ENCODE measurements at places on chromosomes 12 and 14.

GRCh38 chr12:130576371-130576816, 139.7 kb downstream of the RIMBP2 start:
- DNase-seq: no peak

DNA sequence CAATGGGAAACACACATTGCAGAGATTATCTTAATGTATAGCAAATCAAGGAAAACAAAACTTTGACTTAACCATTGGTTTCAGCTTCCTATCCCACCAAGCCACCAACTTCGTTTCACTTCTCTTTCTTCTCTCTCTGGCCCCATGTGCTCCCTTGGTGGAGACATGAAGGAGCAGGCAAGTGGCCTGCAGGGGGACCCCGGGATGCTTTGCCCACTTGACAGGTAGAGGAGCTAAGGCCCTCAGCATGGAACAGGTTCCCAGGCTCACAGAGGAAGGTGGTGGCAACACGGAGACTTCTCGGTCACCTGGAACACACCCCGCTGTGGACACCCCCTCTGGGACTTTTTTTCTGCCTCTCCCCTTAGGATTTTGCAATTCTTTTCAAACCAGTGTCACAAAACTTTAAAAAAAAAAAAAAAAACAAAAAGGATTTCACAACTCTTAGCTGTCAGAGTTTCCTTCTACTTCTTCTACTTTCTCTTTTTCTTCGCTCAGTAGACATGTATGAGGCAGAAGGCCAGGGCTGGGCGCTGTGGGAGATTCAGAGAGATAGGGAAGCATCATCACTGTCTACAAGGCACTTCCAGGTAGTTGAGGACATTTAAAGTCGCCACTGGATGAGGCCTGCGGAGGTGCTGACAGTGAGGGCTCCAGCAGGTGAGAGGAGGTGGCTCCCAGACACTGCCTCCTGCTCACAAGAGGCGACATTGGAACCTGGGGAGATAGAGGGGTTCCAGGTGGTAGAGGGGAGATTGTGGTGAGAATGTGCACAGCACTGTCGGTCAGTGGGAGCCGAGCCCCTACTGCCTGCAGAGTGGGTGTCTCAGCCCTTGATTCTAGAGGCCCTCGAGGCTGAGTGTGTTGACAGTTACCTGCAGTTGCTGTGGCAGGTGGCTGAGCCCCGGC, 119.6 kb downstream of the GCH1 start:
- DNase-seq: peak; percentile 19

- no peak for DNase-seq
Observed at GRCh38 chr14:75424496-75424895, 3.3 kb upstream of the JDP2 start.

- no peak for DNase-seq
Observed at GRCh38 chr12:111182382-111182781, 186.5 kb downstream of the PHETA1 start.

- DNase-seq: peak; percentile 94
Observed at GRCh38 chr14:32457213-32457920, 128.3 kb downstream of the AKAP6 start.

- no peak for DNase-seq
Observed at GRCh38 chr12:66129934-66130266, 650 bp downstream of the LLPH start.

GRCh38 chr14:88009486-88009885, 4.6 kb downstream of the GPR65 start:
- DNase-seq: no peak

GRCh38 chr12:68470664-68471328, 138.6 kb upstream of the MDM1 start:
- DNase-seq: no peak

DNA sequence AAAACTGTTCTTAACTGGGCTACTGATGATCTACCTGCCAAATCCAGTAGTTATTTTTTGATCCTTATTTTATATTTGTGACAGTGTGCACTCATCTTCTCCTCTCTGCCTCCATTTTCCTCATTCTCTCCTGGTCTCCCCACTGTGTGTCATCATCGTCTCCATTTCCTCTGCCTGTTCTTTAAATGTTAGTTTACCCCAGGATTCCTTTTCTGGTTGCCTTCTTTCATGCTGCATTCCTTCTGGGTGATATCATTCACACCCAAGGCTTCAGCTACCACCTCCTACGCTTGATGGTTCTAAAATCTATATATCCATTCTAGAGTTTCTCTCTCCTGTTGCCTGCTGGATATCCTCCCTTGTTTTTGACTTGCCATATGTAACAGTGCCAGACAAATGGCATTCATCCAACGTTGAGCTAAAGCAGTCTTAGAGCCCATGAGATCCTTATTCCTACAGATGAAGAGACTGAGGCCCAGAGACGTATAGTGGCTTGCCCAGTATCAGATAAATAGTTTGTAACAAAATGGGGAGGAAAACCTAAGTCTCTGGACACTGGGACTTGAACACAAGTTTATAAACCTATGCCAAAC, 109.5 kb downstream of the DIP2B start:
- DNase-seq: peak; percentile 12

GRCh38 chr12:102911320-102911719, 5.7 kb downstream of the PAH start:
- DNase-seq: no peak

DNA sequence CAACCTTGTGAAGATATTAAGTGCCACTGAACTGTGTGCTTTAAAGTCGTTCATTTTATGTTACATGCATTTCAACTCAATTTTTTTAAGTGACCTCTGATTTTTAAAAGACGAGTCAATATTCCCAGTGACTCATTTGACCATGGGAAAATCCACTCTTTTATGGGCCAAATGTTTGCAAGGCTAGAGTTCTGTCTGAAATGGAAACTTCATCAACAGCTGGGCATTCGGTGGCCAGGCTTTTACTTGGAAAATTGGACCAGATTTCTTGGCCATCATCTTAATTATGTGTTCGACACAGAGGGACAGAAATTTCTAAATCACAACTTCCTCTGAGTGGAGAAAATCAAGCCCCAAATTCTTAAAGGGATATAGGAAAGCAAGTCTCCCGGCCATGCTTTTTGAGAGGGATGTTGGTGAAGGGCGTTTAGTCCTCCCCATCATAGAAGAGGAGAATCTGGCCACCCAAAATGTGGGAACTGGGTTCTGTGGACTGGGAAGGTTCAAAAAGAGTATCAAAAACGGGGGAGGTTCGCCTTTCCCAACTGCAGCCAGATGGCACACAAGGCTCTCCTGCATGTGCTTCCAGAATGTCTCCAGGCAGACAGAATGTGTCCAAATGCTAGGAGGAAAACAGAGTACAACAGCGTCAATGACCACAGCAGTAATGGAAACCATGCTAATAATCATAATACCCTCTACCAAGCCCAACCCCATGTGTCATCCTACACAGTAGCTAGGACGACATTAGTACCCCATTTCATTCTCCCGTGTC, 40.9 kb upstream of the FZD10 start:
- DNase-seq: no peak

- DNase-seq: no peak
Observed at GRCh38 chr12:5180496-5180895, 136.8 kb downstream of the KCNA5 start.

GRCh38 chr12:116697305-116697704, 40.6 kb downstream of the SPRING1 start:
- DNase-seq: no peak
